ENCODE measurements at places on chromosomes 7 and 10. TPM values are rescaled to one million over a fixed set of nuclear protein-coding genes. Genes with fewer than 3 reads are reported as not detected.

OR13A1 gene
- not detected for total RNA-seq

CHAT gene
- total RNA-seq = not detected

GRCh38 chr7:105894131-105894530 lies 17.7 kb upstream of the ATXN7L1 start:
- no peak for DNase-seq
- H3K27me3 ChIP-seq = no peaks in the 10 kb centered on the region
- H3K36me3 ChIP-seq = no peaks in the 10 kb centered on the region

GRCh38 chr7:80189638-80190037 lies 55.0 kb downstream of the GNAI1 start:
- no peaks in the 10 kb centered on the region for H3K27me3 ChIP-seq
- H3K27ac ChIP-seq = no peak overlapping the region
- no peak for DNase-seq
- no peaks in the 10 kb centered on the region for H3K36me3 ChIP-seq
- H3K4me3 ChIP-seq = no peak overlapping the region

All from ovary (tissue), 10 donors.